ENCODE measurements at places on chromosomes 2 and 18.

DNA sequence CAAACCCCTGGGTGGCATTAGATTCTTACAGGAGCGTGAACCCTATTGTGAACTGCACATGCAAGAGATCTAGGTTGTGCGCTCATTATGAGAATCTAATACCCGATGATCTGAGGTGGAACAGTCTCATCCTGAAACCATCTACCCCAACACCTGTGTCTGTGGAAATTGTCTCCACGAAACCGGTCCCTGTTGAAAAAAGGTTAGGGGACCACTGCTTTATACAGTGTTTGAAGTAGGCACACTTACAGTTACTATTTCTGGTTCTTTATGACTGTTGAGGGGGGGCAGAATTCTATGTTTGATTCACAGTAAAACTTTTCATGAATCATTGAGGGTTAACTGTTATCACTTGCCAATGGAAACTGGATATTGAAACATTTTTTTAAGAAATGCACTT is 72.0 kb downstream of the RIF1 start:
- no peak for DNase-seq

GRCh38 chr2:23531881-23532280 is 146.9 kb downstream of the KLHL29 start:
- no peak for DNase-seq

DNA sequence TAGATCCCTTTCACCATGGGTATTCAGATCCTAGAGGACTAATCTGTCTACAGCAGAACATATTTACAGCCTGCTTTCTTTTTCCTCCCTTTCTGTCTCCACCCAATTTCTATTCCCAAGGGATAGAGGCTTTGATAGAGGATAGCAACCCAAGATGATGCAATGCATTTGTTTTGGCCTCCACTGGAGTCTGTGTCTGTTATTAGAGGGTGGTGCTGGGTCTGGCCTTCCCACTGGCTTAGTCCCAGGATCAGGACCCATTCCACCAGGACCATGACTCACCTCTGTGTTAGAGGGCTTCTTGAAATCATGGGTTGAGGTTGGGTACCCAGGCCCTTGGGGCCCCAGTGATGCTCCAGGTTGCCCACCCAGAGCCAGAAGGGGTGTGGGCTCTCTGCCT is 239.7 kb upstream of the TNP1 start:
- DNase-seq: no peak

GRCh38 chr2:96528700-96529375 is 7.7 kb upstream of the ARID5A start:
- DNase-seq: no peak

DNA sequence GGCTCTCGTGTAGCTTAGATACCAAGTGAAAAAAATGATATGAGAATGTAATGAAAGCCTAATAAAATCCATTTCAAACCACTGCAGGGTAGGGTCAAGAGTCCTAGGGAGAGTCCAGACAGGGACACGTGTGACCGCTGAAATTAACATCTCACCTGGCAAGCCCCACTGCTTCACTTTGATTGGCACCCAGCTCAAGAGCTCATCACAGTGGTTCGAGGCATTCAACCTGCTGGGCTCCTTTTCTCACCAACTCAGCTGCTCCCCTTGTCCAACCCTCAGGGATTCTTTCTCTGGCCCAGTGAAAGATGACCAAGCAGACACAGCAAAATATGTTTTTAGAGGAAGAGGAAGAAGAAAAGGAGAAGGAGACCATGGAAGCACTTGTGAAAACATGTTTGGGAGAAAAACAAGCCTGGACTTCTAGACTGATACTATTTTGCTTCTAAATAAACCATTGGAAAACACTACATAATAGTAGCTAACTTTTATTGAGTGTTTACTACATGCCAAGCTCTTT is 49.2 kb upstream of the CREB1 start:
- DNase-seq: no peak

DNA sequence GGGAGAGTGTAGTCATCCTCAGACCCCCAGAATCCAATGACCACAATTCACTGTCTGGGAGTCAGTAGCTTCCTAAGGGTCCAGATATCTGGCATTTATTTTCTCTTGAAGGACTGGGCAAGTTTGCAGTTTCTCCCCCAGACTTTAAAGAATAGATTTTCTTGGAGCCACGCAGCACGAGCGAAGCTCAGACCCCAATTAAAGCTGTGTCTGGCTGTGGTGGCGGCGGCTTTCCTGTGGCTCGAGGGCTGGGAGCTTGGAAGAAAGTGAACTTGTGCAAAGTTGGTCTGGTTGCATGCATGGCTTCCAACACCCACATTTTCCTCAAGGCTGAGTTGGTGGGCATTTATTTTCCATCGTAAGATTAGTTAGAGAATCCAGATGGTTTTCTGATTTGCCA is 105.0 kb downstream of the ACKR3 start:
- no peak for DNase-seq

- DNase-seq: no peak
Measured at GRCh38 chr2:233349005-233349998, 5.0 kb upstream of the DGKD start.

DNA sequence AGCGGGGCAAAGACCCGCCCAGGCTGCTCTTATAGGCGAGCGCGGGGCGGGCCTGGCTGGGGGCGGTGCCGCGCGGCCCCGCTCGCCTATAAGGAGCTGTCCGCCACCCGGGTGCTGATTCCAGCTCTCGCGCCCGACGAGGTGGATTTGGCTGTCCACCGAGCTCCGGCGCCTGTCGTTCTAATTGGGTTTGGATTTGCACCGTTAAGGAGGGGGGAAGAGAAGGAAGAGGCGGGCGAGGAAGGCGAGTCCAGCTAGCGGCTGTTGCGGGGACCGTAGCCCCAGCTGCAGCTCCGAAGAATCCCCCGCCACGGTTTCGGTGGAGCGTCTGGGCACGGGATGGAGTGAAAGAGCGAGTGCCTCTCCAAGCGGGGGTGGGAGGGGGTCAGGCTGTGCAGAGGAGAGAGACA is at the start of gene CNTNAP5:
Gene CNTNAP5 (plus strand): TSS at position 117 of the 410 bp plus-strand sequence. CDS start 364 bp downstream, outside the sequence.
- DNase-seq: no peak

Measured in stimulated activated CD4-positive, alpha-beta T cell treated with anti-CD3 and anti-CD28 coated beads, TNF-alpha, amount 100 ng/mL, for 1 hour (primary cell).